Fibroblast of mammary gland (primary cell): ENCODE measurements at places on chromosomes 4 and X.

DNA sequence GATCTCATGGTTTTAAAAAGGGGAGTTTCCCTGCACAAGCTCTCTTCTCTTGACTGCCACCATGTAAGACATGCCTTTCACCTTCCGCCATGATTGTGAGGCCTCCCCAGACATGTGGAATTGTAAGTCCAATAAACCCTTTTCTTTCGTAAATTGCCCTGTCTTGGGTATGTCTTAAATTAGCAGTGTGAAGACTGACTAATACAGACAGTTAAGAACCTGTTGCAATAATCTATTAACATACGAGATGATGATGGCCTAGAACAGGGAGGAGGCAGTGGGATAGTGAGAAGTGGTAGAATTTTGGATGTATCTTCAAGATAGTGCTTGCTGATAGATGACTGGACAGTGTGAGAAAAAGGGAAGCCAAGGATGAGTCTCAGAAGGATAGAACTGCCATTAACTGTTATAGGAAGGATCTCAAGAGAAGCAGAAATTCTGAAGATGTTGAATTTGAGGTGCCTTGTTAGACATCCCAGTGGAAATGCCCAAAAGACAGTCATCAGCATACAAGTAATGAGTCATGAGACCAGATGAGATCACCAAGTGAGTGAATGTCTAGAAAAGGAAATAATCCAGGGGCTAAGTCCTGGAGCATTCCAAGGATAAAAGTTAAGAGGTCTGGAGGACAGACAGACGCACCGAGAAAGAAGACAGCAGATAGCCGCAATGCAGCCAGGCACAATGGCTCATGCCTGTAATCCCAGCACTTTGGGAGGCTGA, 38.8 kb upstream of the UGDH start:
- peak; percentile 94 for DNase-seq

DNA sequence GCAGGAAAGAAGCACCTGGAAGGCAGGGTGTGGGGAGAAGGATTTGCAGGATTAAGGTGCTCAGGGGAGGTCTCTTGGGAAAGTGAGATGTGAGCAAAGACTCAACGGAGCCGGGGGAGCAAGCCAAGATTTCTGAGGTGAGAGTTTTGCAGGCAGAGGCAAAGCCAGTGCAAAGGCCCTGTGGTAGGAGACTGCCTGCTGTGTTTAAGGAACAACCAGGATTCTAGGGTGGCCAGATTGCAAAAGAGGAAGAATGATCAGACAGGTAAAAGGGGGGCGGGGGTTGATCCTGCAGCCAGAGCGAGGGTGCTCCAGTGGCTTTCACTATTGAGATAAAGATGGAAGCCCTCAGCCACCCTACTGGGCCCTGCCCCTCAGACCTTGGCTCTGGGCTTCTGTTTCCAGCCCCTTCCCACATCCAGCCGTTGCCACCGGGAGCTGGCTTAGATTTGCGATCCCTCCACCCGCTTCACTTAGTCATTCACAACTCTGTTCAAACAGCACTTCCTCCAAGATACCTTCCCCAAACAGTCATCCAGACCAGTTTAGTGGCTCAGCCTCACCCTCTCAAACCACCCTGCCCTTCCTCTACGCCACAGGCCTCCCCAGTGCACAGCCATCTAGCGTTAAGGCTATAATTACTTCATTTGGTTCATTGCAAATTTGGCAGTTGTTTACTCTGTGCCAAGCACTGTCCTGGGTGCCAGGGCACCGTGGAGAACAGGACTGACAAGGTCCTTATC, 23.3 kb upstream of the BCOR start:
- DNase-seq = no peak

DNA sequence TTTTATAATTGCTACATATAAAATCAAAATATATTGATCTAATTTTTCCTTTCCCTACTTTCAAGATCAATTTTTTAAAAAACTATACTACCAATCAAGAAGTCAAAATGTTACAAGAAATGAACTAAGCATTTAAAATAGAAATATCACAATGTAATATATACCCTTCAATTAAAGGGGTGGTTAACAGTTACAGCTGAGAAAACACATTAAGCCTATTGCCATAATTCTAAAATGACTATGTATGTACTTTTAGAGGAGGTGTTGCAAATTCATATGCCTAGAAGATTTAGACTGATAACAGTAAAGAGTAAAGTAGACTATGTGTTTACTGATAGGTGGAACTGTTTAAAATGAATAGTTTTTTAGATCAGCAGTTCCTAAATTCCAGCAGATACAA, 3.7 kb downstream of the NUP54 start:
- no peak for DNase-seq

GRCh38 chrX:19256986-19257385, 86.7 kb upstream of the PDHA1 start:
- peak; percentile 67 for DNase-seq

GRCh38 chrX:13381514-13381913, 61.7 kb upstream of the ATXN3L start:
- DNase-seq = no peak

- DNase-seq = peak; percentile 45
Observed at GRCh38 chrX:54248309-54248708, 65.3 kb upstream of the FAM120C start.

GRCh38 chrX:85052636-85053343, 49.1 kb downstream of the APOOL start:
- DNase-seq = peak; percentile 90

DNA sequence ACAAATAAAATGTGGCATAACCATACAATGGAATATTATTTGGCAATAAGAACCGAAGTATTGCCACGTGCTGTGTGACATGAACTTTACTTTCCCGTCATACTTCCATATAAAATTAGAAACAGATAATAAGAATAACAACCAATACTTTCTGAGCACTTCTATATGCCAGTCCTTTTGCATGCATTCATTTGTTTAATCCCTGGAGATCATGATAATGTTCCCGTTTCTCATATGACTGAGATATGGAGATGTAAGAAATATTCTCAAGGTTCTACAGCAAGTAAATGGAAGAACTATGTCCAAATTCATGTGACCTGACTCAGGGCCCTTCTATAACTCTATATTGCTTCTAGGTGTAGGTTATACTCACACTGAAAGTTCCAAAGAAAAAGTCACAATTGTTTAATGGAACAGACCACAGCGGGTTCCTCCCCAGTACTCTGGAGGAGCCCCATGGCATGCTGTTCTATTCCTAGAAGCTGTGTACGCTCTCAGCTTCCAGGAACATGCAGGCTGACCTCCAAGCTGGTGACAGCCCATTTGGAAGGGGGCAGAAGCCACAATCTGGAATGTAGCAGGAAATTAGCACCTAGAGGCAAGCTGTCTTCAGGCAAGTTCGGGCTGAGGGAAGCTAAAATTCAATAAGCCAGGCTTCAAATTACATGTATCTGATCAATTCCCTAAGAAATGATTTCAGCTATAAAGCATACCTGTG, 31.5 kb downstream of the QDPR start:
- DNase-seq = no peak

DNA sequence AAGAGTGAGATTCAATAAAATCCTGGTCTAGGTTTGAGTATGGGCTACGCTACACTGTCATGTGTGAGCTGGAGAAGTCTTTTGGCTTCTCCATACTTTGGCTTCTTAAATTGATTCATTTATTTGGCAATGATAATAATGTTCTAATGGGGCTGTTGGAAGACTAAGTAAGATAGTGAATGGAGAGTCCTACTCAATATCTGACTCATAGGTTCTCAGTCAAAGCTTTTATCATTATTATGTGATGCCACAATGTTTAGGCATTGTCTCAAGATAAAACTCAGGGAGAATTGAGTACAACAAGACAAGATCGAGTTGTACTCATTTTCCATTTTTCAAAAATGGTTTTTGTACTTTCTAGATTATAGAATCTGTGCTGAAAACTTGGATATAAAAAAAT, 92.5 kb upstream of the VEGFC start:
- peak; percentile 50 for DNase-seq

- peak; percentile 63 for DNase-seq
Observed at GRCh38 chrX:153061732-153062131, 5.5 kb downstream of the PNMA3 start.
